Activated CD4-positive, alpha-beta T cell treated with anti-CD3 and anti-CD28 coated beads for 36 hours (primary cell): ENCODE measurements at places on chromosomes 11 and 22.

DNA sequence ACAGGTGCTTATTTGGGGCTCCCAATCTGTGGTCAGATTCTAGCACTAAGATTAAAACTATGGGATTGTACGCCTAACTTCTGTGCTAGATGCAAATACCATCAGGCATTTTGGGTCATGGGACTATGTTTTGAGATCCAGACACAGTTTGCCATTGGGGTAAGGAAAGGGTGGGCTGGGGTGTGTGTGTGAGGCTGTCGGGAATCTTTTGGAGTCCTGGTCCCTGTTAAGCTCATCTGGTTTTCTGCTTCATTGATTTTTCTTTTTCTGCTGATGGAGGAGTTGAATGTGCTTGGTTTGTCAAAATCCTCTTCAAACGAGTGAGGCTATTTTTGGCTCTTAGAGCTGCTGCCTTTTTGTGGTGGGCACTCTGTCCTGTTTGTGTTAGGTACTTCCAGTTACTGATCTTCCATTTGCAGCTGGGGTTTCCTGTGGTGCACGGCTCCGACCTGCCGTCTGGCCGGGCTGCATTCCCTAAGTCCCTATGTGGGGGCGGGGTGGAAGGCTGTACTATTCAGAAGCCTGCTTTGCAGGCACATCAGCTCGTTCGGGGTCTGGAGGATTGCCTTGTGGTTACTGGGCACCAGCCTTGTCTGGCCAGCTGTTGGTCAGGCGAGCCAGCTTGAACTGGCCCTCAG is 2.9 kb downstream of the BCR start:
- peak; percentile 17 for DNase-seq
- H3K4me3 ChIP-seq = peak overlapping the region; percentile 79
- H3K27me3 ChIP-seq = no peaks in the 10 kb centered on the region
- peak overlapping the region; percentile 86 for H3K27ac ChIP-seq
- peaks cover 40% of the 10 kb centered on the region for H3K36me3 ChIP-seq

GRCh38 chr11:44567876-44568256 is 2.4 kb downstream of the CD82 start:
- H3K4me3 ChIP-seq = peak overlapping the region; percentile 93
- peak overlapping the region; percentile 92 for H3K27ac ChIP-seq
- H3K36me3 ChIP-seq = peaks cover 39% of the 10 kb centered on the region
- H3K27me3 ChIP-seq = no peaks in the 10 kb centered on the region
- H3K4me1 ChIP-seq = peaks cover 69% of the 10 kb centered on the region

DNA sequence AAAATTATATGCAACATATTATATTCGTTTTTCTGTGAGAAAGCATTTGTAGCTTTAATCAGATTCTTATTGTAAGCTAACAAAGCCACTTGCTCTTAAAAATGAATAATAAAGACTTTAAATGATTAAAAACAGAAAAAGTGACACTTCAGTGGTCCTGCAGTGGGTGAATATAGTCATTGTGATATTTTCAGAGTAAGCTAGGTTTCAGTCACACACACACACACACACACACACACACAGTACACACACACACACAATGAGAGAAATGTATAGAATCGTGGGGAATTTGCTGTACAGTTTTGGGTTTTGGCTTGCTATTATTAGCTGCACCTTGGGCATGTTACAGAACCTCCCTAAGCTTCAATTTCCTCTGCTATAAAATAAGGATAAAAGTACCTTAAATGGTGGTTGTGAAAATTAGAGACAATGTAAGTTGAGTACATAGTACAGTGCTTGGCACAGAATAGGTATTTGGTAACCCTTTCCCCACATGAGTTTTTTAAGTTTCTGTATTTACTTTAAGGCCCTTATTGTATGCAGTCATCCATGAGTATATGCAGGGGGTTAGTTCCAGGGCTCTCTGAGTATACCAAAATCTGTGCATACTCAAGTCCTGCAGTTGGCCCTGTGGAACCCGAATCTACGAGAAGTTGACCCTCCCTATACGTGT is 39.8 kb downstream of the CSTPP1 start:
- no peaks in the 10 kb centered on the region for H3K27me3 ChIP-seq
- no peak overlapping the region for H3K27ac ChIP-seq
- DNase-seq = peak; percentile 18

GRCh38 chr11:106585061-106585460 is 433.2 kb downstream of the GUCY1A2 start:
- H3K4me1 ChIP-seq = no peaks in the 10 kb centered on the region

DNA sequence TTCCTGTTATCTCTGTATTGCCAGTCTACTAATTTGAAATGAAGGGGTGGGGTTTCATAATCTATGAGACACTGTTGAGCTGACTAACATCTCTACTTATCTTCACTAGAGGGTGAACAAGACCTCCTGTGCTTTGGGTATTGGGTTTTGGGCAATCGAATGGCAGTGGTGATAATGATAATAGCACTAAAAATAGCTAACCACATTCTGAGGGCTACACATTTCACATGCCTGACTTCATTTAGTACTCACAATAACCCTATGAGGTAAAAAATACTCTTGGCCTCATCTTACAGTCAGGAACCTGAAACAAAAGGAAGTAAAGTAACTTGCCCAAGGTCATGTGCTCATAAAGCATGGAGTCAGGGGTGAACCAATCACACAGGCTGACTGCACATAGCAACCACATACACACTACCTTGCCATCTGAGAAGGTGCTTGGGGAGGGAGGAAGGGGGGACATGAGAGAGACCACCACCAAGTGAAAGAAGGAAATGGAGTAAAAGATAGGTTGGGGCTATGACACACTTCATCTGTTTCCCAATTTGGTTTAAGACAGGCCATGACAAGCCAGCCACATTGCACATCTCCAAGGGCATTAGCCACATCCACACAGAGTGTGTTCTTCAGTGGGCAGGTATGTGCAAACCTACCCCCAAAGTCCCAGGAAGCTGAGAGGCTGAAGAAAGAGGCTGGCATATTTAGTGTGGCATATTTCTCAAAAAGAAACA is 387.6 kb upstream of the DDI1 start:
- DNase-seq = no peak
- no peaks in the 10 kb centered on the region for H3K4me1 ChIP-seq
- H3K27ac ChIP-seq = no peak overlapping the region
- no peaks in the 10 kb centered on the region for H3K27me3 ChIP-seq
- no peaks in the 10 kb centered on the region for H3K36me3 ChIP-seq

DNA sequence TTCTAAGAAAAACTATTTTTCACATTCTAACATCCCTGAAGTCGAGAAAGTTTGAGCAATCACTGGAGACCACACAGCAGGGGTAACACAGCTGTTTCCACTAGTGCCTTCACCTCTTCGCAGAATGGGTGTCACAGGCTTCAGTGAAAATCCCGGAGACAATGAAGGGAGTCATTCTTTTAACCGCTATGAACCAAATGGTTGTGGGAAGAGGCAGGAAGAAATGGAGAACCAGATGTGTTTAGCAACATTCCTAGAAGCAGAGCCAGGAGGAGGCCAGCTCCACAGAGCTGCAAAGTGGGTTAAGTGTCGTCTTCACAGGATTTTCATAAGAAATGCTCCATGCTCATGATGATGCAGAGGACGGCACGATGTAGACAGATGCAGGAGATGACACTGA is 221.1 kb downstream of the LARGE1 start:
- no peak for DNase-seq
- H3K4me3 ChIP-seq = no peak overlapping the region
- no peaks in the 10 kb centered on the region for H3K4me1 ChIP-seq
- H3K27me3 ChIP-seq = no peaks in the 10 kb centered on the region
- H3K27ac ChIP-seq = no peak overlapping the region
- peaks cover 2% of the 10 kb centered on the region for H3K36me3 ChIP-seq

DNA sequence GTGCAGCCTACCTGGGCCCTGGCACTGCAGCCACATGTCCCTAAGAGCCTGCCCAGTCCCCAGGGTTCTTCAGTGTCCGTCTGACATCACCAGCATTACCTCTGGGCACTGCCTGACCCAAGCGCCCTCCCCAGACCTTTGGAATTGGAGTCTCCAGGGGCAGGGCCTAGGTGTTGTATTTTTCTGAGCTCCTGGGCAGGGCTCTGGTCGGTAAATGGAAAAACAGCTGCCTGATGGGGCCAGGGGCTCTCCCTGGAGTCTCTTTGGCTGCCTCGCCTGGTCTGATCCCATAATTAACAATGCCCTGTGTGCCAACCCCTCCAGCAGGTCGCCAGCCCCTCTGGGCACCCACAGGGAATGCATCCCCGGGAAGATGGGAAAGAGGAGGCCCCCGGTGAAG is 710.2 kb downstream of the BRD1 start:
- H3K4me1 ChIP-seq = no peaks in the 10 kb centered on the region
- DNase-seq = no peak
- H3K27ac ChIP-seq = no peak overlapping the region
- no peaks in the 10 kb centered on the region for H3K27me3 ChIP-seq
- no peak overlapping the region for H3K4me3 ChIP-seq
- no peaks in the 10 kb centered on the region for H3K36me3 ChIP-seq

DNA sequence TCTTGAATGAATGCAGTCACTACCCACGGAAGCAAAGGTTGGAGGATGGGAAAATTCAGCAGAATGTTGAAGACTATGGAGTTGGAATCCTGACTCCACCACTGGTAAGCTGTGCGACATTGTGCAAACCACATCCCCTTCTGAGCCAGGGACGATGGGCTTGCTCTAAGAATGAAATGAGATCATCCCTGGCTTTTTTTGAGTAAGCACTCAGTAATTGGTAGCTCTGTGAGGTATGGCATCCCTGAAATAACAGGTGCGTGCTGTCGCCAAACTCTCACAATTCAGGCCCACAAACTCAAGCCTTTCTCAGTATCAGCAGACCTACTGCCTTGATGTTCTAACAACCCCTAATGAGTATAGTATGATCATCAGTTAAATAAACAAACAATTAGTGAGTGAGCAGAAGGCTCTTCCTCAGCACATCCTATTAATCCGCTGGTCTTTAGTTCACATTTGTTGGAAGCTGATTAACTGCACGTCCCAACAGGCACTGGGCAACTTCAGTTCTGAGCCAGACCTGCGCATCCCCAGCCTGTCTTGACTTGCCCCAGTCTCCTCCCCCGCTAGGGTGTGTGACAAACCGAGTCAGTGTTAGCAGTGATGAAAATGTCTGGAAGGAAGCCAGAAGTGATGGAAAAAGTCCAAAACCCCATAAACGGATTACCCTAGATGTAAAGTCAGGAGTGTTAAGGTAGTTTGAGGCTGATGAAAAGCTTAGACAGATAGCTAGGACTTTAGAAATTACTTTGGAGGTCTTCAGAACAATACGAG is 235.5 kb downstream of the GRIK4 start:
- H3K4me3 ChIP-seq = no peak overlapping the region
- peaks cover 22% of the 10 kb centered on the region for H3K27me3 ChIP-seq
- no peak overlapping the region for H3K27ac ChIP-seq

- peaks cover 2% of the 10 kb centered on the region for H3K36me3 ChIP-seq
- peak; percentile 50 for DNase-seq
- H3K4me1 ChIP-seq = peaks cover 43% of the 10 kb centered on the region
- peak overlapping the region; percentile 96 for H3K4me3 ChIP-seq
- peaks cover 8% of the 10 kb centered on the region for H3K27me3 ChIP-seq
- H3K27ac ChIP-seq = peak overlapping the region; percentile 87
Measured at GRCh38 chr22:49853981-49854831, 562 bp downstream of the ZBED4 start.

GRCh38 chr11:68002575-68002937 is 1.3 kb downstream of the UNC93B1 start:
- H3K36me3 ChIP-seq = no peaks in the 10 kb centered on the region
- H3K4me3 ChIP-seq = peak overlapping the region; percentile 68
- no peaks in the 10 kb centered on the region for H3K27me3 ChIP-seq
- H3K27ac ChIP-seq = peak overlapping the region; percentile 51
- DNase-seq = no peak
- H3K4me1 ChIP-seq = peaks cover 22% of the 10 kb centered on the region

DNA sequence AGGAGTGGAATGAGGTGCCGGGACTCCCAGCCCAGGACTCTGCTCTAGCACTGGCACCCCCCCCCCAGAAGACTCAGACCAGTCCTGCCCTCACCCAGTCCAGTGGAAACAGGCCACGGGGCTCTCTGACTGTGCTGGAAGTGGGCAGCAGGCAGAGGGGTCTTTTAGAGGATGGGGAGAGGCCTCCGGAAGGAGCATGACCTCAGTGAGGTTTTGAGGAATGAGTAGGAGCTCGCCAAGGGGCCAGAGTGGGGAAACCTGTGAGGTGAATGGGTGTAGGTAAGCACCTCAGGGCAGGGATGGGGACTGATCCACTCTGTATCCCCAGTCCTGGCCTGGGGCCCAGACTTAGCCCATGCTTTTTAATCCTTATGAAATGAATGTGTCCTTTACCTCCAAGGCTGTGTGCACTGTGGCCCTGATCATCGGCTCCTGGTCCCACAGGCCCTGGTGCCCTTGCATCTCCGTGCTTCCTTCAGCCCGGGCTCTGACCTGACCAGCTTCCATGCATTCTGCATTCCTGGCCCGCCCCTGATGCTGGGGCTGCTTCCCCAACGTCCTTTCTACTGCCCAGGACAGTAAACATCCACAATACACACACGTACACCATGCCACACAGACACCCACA is 24.4 kb upstream of the RFPL3 start:
- no peak overlapping the region for H3K27ac ChIP-seq
- no peak for DNase-seq

DNA sequence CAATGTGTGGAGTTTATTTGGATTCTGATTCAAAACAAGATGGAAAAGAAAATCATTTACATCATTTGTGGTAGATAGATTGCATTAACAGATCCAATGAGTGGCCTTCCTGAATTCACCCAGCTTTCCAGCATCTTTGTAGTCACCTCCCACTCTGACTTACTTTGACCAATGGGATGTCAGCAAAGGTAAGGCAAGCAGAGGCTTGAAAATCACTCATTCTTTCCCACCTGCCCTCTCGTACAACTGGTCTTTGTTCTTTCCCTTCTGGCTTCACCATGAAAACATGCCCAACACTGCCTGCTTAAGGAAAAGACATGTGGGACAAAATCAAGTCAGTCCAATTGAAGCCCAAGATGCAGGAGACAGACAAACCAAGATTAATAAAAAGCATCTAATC is 202.1 kb downstream of the TTC28 start:
- H3K4me1 ChIP-seq = no peaks in the 10 kb centered on the region
- no peak for DNase-seq
- H3K27me3 ChIP-seq = peaks cover 13% of the 10 kb centered on the region

DNA sequence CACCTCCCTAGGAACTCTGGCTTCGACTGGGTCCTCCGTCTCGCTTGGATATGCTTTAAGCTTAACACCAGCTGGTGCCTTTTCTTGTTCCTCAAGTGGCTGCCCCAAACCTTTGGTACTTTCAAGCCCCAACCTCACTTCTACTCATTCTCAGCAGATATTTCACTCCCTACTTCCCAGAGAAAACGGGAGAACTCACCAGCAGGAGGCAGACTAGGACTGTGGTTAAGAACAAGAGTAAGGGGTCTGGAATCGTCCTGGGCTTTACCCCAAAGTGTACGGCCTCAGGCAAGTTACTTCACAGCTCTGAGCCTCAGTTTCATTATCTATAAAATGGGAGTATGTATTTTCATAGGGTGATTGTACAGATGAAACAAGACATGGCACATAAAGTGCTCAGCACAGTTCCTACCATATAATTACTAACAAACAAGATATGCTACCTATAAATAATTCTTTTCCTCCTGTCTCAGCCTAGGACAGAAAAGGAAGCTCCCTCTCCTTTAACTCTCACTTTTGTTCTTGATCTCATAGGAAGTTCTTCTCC is 37.8 kb downstream of the PAMR1 start:
- H3K27ac ChIP-seq = no peak overlapping the region
- peak; percentile 8 for DNase-seq
- H3K4me3 ChIP-seq = no peak overlapping the region
- H3K36me3 ChIP-seq = no peaks in the 10 kb centered on the region
- no peaks in the 10 kb centered on the region for H3K4me1 ChIP-seq
